SW 1271 (cell line): ENCODE measurements at places on chromosomes 11 and 22.

DNA sequence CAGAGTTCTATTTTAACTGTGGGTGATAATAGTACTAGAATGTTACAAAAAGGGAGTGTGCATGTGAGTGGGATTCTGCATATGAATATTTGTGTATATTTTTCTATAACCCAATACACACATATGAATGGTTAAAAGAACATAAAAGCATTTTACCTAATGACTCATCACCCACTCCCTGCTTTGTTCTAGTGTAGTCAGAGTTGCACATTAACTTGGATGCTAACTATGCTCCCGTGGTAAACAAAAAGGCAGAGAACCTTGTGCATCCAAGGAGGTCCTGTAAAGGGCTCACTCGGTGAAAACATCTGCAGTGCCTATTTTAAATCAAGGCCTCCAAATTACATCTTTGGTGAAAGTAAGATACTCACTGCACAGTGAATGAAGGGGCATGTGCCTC lies 1289.4 kb downstream of the LRRC4C start:
- DNase-seq, result no peak

GRCh38 chr22:50734343-50734771 lies 3.6 kb upstream of the ACR start:
- no peak for DNase-seq

DNA sequence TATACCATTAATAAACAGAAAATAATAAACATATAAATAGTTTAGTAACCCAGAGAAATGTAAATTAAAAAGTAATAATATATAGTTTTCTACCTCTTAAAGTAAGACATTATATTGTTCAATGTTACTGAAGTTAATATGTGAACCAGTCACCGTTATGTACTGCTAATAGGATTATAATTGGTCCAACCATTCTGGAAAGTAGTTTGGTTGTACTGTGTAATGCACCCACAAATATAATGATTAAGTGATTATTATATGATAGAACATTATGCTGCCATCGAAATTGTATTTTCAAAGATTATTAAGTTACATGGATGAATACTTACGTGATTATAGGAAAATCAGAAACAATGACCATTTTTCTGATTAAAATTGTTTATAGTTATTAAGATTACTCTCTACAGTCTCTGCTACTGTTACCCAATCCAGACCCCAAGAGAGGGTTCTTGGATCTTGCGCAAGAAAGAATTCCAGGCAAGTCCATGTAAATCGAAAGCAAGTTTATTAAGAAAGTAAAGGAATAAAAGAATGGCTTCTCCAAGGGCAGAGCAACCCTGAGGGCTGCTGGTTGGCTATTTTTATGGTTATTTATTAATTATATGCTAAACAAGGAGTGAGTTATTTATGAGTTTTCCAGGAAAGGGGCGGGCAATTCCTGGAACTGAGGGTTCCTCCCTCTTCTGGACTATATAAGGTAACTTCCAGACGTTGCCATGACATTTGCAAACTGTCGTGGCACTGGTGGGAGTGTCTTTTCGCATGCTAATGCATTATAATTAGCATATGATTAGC lies 50.1 kb downstream of the ACER3 start:
- DNase-seq, result no peak

DNA sequence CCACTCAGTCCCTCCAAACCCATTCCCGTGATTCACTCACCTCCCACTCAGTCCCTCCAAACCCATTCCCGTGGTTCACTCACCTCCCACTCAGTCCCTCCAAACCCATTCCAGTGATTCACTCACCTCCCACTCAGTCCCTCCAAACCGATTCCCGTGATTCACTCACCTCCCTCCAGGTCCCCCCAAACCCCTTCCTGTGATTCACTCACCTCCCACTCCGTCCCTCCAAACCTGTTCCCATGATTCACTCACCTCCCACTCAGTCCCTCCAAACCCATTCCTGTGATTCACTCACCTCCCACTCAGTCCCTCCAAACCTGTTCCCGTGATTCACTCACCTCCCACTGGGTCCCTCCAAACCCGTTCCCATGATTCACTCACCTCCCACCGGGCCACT lies 639.6 kb downstream of the BRD1 start:
- DNase-seq, result no peak

DNA sequence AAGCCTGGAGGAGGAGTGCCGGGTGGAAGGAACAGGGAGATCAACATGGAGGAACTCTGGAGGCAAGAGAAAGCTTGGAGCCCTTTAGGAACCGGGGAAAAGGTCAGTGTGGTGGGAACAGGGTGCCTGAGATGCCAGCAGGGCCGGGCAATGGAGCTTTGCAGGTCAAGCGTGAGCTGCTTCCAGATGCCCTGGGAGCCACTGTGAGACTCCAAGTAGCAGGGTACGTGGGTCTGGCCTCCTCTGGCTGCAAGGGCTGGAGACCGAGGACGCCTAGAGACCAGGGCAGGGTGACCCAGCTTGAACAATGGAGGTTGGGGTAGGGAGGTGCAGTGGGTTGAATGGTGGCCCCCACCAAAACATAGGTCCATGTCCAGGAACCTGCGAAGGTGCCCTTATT lies 15.6 kb upstream of the EMID1 start:
- DNase-seq, result no peak

DNA sequence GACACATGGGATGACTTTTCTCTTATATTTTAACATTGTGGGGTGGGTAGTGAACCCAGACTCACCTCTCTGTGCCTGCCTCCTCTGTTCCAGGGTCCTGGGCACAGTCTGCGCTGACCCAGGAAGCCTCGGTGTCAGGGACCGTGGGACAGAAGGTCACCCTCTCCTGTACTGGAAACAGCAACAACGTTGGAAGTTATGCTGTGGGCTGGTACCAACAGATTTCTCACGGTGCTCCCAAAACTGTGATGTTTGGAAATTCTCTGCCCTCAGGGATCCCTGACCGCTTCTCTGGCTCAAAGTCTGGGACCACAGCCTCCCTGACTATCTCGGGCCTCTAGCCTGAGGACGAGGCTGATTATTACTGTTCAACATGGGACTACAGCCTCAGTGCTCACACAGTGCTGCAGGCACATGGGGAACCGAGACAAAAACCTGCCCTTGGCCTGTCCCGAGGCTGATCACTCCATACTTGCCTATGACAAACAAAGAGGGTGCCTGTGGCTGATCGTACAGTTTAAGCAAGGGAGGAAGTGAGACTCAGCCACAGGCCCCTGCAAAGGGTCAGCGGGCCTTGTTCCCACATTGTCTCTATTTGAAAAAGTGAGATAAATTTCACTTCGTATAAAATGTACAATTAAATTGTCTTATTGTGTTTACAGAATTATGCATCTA lies 43.7 kb upstream of the TOP3B start:
- DNase-seq, result no peak

- DNase-seq, result no peak
Measured at GRCh38 chr11:133708547-133709051, 136.7 kb downstream of the SPATA19 start.

- no peak for DNase-seq
Measured at GRCh38 chr11:35056391-35057093, 82.4 kb upstream of the CD44 start.

DNA sequence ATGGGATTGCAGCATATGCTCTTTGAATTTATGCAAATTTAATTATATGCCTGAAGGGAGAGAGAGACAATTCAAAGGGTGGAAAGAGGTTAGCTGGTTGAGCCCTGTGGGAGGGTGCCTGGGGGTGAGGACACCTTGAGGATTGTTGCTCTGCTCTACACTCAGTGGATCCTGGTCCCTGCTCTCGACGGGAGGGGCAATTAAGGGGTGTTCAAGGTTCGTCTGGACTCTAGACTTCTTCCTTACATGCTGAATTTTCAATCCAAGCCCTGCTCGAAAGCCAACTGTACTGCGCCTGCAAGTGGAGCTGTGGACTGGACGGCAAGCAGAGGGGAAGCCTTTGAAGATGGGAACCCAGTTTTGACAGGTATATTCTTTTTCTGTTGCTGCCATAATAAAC lies 15.5 kb upstream of the OR5M11 start:
- DNase-seq, result no peak

DNA sequence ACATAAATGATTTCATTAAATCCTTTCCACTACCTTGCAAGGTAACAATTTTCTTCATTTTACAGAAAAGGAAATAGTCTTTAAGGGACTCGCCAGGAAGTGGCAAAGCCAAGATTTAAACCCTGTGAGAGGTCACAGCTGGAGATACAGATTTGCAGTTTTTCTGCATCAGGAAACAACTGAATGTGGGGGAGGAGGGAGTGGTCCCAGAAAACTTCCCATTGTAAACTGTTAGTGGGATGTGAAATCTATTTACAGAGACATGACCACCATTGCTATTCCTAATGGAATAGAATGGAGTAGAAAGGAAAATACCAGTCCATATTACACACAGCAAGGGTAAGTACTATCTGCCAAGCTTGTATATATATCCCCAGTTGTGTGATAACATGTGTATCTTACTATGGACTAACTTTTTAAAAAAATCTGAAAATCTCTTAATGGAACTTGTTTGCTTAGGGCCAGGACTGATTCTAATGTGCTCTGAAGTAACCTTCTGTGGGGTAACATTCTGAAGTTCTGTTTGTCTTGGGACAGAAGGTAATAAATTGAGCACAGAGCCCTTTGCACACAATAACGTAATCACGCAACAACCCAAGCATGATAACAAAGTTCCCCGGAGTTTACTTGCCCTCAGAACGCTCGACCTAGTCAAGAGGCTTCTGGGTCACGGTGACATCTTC lies 10.9 kb upstream of the TSKU start:
- no peak for DNase-seq

DNA sequence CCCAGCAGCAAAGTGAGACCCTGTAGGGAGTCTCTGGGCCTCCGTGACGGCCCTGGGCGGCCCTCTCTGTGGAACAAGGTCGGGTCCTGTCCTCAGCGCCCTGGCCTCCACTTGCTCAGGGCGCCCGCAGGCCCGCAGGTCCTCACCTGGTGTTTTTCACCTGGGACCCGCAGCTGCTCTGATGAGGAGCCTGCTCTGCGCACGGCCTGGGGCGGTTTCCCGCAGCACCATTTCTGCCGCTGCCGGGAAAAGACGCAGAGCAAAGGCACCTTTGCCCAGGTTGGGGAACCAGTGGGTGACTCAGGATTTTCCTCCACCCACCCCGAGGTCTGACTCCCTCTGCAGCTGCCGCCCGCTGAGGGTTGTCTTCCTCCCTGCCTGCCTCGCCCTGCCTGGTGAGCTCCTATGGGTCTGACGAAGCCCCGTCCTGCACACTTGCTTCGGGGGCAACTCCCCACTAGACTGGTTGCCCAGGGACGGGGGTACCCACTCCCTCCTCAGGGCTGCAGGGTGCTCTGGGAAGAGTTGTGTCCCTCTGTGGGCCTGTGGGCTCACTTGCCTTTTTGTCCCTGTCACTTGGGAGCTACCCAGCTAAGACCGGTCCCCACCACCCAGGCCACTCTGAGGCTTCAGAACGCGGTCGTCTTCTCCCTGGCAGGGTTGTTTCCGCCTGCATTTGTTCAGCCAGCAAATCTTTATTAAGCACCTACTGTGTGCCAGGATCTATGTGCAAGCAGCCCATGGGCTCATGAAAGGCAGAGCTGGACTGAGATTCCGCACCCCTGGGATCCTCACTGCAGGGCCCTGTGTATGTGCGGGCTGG lies 89.5 kb downstream of the KCNQ1 start:
- no peak for DNase-seq

- no peak for DNase-seq
Measured at GRCh38 chr11:126514061-126514693, 158.7 kb downstream of the ST3GAL4 start.

DNA sequence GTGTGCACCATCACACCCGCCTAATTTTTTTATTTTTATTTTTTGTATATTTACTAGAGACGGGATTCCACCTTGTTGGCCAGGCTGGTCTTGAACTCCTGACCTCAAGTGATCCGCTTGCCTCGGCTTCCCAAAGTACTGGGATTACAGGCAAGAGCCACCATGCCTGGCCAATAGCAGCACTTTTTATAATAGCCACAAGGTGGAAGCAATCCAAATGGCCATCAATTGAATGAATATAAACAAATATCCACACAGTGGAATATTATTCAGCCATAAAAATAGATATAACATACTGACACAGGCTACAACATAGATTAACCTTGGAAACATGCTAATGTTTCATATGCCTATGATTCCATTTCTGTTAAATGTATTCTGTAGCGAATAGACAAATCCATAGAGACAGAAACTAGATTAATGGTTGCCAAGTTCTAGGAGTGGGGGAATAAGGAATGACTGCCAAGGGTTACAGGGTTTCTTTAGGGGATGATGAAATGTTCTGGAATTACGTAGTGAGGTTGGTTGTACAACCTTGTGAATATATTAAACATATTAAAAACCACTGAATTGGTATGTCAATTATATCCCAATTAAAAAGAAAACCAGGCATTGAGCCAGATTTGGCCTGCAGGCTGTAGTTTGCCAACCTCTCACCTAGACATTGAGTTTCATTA lies 4.8 kb downstream of the VPS51 start:
- no peak for DNase-seq

DNA sequence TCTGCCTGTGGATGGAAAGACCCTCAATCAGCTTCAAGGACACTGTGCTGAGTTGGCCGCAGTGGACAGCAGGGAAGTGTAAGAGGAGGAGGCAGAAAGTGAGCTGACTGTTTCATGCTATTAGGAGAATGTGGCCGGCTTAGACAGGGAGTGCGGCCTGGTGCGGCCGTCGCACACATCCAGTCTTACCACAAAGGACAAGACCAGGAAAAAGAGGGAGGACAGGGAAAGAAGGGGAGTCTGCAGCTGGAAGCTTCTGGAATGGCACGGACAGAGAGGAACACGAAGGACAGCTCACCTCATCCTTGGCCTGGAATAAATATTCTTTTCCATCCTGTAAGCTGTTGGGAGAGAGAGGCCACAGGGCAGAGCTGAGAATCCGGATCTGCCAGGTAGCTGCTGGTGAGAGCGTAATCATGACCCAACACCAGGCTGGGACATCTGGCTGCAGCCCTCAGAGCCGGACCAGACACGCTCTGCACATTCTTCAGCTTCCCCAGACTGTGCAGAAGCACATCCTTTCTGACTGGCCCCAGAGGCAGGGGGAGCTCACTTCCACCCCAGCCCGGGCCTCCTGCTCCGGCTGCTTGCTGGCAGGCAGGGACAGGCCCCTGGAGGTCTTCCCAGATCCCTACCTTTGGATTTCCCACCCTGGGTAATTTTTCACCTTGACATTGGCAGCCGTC lies 8.6 kb upstream of the RBM4B start:
- no peak for DNase-seq

- no peak for DNase-seq
Measured at GRCh38 chr11:67179892-67180490, 60.9 kb downstream of the KDM2A start.

DNA sequence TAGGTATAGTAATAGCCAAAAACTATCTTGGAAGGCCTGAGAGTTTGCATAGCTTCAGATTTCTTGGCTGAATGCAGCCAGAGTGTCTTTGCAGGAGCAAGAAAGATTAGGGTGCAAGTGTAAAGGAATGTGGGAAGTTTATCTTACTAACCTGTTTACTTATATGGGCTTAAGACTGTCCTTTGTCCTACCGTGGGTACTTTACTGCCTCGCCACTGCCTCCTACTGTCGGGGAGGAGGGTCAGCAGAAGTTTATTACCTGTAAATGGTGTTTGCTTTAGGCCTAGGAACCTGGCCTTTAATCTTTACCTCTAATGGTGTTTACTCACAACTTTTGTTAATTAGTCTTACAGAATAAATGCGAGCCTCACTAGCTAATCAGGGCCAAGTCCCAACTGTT lies 633.8 kb downstream of the DLG2 start:
- peak; percentile 7 for DNase-seq
